Sigmoid colon (tissue), 7 donors: ENCODE measurements at places on chromosomes 5 and 9. TPM values are rescaled to one million over a fixed set of nuclear protein-coding genes. Genes with fewer than 3 reads are reported as not detected.

The ERCC6L2 gene
- 69.2 TPM for total RNA-seq

The PPP3R2 gene
- not detected for total RNA-seq

The FABP6 gene
- 1.4 TPM for total RNA-seq

The GCNT4 gene
- 1.4 TPM for total RNA-seq

The ZNF883 gene
- 3.0 TPM for total RNA-seq

The SHLD3 gene
- 2.4 TPM for total RNA-seq

The PCDHGA1 gene
- 1.2 TPM for total RNA-seq

The GPR150 gene
- not detected for total RNA-seq

- peak; percentile 53 for DNase-seq
Observed at GRCh38 chr9:113465599-113466140, 2.1 kb downstream of the RGS3 start.

DNA sequence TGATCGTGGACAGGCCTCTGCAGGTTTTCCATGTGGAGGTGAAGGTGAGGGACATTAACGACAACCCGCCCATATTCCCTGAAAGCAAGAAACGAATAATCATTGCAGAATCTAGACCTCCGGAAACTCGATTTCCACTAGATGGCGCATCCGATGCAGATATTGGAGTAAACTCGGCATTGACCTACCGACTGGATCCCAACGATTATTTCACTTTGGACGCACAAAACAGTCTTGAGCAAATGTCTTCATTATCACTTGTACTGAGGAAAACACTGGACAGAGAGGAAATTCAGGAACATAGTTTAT, 621 bp downstream of the PCDHA13 start:
- DNase-seq = no peak

DNA sequence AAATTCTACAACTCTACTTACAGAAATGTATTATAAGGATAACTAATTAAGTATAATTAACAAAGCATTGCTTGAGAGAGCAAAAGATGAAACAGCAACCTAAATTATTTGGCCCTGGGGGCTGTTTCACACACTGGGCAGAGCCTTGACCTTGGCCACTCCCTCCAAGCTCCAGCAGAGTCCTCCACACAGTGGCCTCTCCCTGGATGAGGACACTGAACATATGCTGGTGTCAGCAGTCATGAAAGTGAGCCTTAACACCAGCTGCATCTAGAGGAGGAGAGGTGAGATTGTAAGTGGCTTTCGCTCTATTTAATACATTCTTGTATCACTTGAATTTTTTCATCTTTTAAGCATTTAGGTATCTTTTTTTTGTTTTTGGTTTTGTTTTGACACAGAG, 23.3 kb upstream of the ZDHHC12 start:
- no peak for DNase-seq

- DNase-seq = no peak
Observed at GRCh38 chr5:160371294-160371693, 868 bp upstream of the C1QTNF2 start.

GRCh38 chr5:7728076-7728475, 122.9 kb downstream of the CFAP90 start:
- DNase-seq = no peak

- no peak for DNase-seq
Observed at GRCh38 chr9:134611046-134611445, 30.6 kb upstream of the COL5A1 start.

GRCh38 chr9:7178729-7179128, 421.0 kb downstream of the KDM4C start:
- no peak for DNase-seq

GRCh38 chr9:124222918-124223720, 34.6 kb upstream of the NEK6 start:
- peak; percentile 88 for DNase-seq

- no peak for DNase-seq
Observed at GRCh38 chr9:112224401-112225289, 49.5 kb upstream of the SUSD1 start.

DNA sequence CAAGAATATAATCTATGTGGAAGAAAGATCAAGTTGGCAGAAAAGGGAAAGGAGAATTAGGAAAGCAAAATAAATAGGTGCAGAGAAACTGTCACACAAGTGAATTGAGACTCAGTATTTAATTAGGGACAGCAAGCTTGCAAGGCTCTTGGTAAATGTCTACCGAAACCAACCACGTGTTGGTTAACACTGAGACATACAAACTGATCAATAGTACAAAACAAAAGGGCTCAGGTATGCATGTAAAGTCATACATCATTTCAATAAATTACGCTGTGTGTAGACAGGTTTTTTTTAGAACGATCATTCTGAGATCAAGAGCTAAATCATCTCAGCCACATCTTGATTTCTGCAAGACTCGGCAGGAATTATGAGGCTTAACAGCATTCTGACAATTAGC, 225.4 kb downstream of the EBF1 start:
- no peak for DNase-seq

GRCh38 chr9:96665789-96666188, 10.7 kb upstream of the PRXL2C start:
- no peak for DNase-seq

GRCh38 chr5:32991421-32991815, 280.3 kb downstream of the NPR3 start:
- DNase-seq = no peak

GRCh38 chr5:133869519-133870335, 98.7 kb downstream of the C5orf15 start:
- DNase-seq = peak; percentile 64

DNA sequence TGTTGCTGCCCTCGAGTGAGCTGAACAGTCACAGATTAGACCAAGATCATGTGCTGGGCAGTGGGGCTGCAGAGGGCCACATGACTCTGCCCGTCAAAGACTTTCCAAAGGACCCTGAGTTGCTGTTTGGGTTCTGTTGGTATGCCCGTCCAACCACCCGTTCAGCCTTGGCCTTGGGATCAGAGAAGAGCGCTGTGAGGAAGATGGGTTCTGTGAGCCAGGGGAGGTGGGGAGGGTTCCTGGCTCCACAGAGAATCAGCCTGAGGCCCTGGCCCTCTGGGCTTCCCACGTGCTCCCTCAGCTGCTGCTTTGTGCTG, 72.6 kb downstream of the RGS3 start:
- DNase-seq = no peak

- DNase-seq = no peak
Observed at GRCh38 chr5:151086905-151087360, 6.1 kb upstream of the TNIP1 start.

DNA sequence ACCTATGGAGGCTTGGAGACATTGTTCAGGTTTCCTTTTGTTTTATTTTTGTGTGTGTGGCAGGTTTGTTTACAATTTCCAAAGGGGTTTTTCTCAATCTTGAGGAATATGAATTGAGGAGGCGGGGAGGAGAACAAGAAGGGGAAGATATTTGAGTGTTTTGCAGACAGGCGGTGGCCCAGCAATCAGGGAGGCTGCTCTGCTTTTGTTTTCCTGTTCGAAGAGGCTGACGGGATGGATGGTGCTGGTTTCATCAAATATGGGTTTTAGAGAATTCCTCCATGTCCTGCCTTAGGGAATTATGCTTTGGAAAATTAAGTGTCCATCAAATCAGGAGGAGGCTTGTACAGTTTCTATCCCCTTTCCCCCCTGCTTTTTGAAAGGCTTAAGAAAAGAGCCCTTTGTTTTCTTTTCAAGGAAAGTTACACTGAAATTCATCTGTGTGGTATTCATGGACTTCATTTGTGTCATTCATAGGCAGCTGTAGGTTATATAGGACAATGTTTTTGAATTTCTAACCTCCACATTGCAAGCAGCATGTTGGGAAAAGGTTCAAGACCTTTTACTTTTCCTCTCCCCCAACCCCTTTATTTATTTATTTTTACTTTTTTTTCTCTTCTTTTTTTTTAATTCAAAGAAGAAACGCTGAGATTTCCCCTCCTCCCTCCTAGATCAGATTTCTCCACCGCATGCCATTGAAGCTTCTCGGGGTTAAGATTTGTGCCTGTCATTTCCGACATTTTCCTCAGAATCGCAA, 107.4 kb downstream of the ZNF462 start:
- DNase-seq = no peak

- no peak for DNase-seq
Observed at GRCh38 chr5:163995206-163995605, 489.8 kb downstream of the MAT2B start.

DNA sequence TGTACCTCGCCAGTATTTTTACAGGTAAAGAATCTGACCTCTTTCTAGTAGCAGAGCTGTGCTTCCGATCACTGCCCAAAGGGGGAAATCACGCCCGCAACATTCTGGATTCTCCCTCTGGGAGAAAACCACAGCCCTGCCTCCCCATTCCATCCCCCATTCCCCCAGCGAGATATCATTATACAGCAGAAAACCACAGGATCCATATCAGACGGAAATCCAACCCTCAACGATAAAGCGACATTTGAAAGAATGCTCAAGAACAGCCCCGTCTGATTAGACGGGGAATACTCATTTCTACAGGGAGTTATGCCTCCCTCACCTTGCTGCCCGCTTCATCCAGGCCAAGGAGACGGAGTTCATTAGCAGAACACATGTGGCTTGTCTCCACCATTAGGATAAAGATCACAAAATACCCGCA, 172.8 kb downstream of the COL23A1 start:
- DNase-seq = no peak

DNA sequence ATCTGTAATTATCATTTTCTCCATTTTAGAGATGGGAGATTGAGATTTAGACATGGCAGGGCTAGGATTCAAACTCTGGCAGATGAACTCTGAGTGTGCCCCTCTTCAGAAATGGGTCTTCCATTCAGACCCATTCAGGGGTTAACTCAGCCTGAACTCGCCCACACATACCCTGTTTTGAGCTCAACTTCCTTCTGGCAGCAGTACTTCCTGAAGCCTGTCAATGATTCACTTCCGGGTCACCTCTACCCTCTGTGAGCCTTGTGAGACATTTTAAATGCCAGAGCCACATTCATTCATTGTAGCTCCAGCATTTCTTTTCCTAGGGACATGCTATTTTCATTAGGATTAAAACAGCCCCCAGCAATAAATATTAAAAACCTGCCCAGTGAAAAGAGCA, 209.3 kb upstream of the SLC24A2 start:
- no peak for DNase-seq

DNA sequence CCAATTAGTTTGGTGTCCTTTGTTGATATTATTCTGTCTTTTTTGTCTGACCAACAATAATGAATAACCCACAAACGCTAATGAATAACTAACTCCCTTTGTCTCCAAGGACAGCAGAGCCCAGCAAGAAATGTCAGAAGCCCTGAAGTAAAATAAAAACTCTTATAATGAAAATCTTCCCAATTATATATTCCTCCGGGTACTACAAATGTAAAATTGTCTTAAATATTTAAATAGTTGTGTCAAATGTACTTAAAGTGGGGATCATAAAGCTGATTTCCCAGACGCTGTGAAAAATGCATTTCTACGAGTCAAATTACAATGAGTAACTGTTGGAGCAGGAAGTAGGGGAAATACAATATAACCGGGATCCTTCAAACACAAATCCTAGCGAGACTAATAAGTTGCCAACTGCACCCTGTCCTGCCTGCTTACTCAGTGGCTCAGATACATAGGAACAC, 22.3 kb downstream of the GLIS3 start:
- DNase-seq = no peak

DNA sequence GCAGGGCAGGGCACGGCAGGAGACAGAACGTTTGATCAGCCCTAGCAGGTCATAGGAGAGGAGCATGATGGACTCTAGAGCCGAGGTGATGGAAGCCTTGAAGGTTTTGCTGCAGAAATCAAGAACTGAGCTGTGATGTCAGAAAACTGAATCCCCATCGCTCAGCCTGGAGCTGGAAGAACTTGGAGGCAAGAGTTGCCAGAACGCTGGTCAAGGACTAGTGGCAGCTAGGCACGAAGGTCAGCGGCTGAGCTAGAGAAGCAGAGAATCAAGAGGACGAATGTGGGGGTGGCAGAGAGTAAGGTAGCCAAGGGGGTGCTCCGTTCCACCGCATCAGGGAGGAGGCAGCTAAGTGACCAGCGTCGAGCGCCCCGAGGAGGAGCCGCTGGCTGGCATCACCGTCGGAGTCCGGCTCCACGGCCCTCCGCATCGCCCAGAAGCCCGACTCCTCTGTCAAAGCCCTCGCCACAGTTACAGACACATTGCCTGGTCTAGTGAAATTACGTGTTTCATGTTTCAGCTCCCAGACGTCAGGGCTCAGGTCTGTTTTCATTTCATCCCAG, 1.2 kb upstream of the GALNT10 start:
- DNase-seq = peak; percentile 75
